Stimulated activated CD8-positive, alpha-beta memory T cell treated with anti-CD3 and anti-CD28 coated beads, Interleukin-7, amount 100 ng/mL, for 1 hour (primary cell): ENCODE measurements at places on chromosomes 1 and 21.
A peak's percentile ranks its signal among the peaks of the same experiment; 100 is the strongest.

DNA sequence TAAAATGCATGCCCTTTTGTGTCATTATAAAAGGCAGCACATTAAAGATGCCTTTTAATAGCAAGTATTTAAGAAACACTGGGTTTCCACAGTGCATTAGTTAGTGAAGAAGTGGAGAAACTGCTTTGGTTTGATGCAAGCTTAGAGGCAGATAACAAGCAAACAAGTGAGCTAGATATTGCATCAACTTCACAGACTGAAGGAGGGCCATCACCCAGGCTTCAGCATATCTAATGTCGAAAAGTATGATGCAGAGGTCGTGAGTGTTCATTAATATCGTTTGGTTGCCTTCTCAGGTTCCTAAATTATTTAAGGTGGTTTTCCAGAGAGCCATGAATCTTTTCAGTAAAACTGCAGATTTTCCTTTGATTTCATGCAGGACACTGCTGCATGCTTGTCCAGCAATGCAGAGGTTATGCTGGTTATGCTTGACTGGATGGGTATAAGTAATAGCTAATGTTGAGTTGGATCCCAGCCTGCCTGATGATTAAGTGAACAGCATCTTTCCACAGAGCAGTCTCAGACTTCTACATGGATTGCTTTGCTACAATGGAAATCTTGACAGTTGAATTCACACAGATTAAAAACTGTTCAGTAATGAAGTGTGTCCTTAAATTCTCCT, 69.7 kb upstream of the IPO9 start:
- no peak for DNase-seq

GRCh38 chr1:921011-921837, 2.5 kb upstream of the SAMD11 start:
- no peak for DNase-seq

DNA sequence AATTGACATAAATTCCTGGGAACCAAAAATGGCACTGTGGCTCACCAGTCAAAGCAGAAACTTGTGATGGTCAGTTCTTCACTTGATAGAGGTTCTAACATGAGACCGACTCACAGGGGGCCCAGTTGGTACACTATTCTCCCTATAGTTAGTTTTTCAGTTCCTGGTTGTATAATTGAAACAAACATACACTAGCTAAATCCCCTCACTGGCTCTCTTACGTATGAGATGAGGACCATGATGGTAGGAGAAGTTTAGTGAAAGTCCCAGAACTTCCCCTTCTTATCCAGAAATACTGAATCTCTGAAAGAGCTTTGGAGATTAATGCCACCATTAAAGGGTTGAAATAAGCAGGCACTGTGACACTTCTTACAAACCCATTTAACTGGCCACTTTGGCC, 2.8 kb upstream of the S100B start:
- no peak for DNase-seq

- no peak for DNase-seq
These were observed 18.0 kb upstream of the TRAPPC10 start for GRCh38 chr21:43994085-43994484.

GRCh38 chr1:164137273-164137925, 421.6 kb upstream of the PBX1 start:
- DNase-seq: no peak

DNA sequence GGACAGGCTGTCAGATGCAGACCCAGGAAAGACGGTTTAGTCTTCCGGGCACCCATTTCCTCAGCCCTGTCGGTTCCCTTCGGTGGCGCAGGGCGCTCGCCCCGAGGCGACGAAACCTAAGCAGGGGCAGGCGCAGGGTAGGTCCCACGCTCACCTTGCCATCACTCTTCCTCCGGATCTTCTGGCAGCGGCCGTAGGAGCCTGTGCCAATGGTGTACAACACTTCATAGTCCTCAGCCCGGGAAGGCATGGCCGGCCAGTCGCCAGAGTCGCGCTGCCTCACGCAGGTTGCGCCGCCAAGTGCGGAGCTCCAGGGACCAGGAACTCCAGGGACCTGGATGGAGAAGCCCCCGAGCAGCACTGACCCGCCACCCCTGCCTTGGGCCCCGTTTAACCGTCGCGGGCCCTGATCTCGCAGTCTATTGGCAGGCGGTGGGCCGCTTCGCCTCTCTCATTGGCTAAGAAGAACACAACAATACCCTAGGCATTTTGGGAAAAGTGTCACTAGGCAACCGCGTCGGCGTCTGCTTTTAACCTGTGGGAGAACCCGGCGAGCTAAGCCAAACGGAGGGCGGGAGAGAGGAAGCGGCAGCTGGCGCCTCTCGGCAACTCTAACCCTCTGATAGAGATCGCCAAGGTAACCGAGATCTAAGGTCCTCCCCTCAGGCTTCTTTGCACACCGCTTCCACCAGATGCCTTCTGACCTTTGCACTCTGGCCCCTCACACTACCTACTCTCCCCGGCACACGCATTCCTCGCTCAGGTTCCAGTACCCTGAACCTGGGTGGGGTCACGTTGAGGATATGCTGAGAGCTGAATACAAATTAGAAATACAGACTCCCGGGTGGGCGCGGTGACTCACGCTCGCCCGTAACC, at the start of gene NEK2:
TSS of gene NEK2 (minus strand) at position 392 of the 876 bp plus-strand sequence. CDS start at position 250, 142 bp downstream.
- DNase-seq: peak; percentile 49

DNA sequence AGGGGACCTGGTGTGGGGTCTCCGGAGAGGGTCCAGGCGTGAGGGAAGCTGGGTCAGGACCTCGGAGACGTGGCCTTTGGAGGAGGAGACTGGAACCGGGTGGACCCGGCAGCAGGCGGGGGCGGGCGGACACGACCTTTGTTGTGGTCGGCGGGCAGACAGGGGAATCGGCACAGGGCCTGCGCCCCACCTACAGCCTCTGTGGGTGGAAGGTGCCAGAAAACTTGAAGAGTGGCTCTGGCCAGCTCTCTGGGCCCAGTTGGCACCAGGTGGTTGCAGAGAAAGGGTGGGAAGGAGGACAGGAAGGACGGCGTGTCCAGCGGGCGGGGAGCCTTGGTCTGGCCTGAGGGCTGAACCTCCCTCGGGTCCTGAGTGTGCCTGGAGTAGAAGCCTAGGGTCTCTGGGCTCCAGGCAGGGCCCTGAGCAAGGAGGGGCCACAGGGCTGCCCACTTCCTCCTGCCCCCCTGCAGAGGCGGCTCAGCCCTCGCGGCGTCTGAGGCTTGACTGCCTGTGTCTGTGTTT, 7.7 kb upstream of the TTLL10 start:
- DNase-seq: no peak

DNA sequence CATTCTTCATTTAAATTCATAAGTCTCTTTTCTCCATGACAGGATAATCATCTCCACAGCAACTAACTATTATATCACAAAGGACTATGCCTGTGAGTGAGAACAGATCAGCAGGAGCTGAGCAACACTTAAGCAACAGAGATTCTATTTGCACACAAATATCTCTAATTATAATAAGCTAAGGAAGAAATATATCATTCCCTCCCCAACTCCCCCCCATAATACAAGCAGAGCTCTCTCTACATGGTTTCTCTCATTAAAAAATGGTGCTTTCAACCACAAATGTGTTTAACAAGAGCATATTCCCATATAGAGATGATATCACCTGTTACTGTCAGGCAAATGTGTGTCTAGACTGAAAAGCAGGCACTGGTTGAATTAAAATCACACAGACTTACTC, 34.5 kb upstream of the NIBAN1 start:
- no peak for DNase-seq

DNA sequence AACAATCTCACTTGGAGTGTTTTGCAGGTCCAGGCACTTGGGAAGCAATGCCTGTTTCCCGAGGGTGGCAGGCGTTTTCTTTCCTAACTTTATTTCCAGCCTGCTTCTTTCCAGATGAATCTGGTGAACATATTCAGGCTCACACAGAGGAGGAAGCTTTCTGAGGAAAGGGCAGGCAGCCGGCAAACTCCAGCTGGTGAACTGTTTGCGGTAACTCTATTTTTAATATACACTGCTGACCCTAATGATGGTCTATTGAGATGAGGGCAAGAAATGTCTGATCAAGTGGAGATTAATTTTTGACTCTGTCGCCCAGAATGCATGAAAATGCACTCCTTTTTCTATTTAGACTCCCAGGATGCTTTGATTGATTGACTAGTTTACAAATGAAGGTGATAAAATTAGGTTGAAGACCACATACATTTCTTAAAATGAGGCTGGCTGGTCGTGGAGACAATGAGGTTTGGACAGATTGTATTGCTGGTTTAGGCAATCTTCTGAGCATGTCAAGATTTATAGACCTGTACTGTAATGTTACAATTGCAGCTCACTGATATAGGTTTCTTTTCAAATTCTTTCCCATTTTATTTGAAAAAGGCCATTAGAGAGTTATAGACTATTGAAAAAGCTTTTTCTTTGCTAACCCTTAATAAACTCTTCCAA, 153.8 kb downstream of the ATG4C start:
- no peak for DNase-seq

- no peak for DNase-seq
These were observed 534.5 kb downstream of the PTPRC start for GRCh38 chr1:199173356-199173755.

- DNase-seq: no peak
These were observed 48.4 kb upstream of the TARBP1 start for GRCh38 chr1:234527346-234527745.

DNA sequence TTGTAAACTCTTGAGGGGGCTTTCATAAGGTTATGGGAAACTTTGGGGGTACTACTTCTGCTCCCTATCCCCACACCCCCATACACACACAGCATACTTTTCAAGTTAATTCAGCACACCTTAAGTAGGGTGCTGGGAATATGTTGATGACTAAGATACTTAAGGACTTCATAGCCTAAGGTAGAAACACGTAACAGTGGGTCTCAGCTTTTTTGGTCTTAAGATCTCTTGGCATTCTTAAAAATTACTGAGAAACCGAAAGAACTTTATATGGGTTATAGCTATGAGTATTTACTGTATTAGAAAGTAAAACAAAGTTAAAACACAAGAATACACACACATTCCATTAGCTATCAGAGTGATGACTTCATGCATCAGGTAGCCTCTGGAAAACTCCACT, 2.1 kb downstream of the OTUD3 start:
- no peak for DNase-seq

- DNase-seq: no peak
These were observed 3.7 kb upstream of the DPT start for GRCh38 chr1:168732736-168733135.

- no peak for DNase-seq
These were observed 1.5 kb downstream of the KIRREL1 start for GRCh38 chr1:157994704-157995582.

GRCh38 chr1:178275553-178275952, 181.6 kb downstream of the RASAL2 start:
- no peak for DNase-seq

DNA sequence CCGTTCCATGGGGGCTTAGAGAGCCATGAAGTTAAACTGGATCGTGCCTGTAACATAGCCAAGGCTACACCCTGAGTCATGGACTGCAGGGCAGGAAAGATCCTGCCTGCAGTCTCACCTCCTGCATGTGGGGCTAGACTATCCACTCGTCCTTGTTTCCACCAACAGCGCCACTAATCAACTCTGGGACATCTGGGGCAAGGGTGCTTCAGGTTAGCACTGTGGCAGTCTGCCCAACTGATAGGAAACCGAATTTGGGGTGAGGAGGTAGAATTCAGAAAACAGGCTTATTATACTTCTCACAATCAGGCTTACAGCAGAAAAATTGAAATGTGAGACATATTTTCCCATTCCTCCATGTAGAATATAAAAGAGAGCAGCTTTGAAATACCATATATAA, 85.2 kb upstream of the ADAM30 start:
- no peak for DNase-seq

DNA sequence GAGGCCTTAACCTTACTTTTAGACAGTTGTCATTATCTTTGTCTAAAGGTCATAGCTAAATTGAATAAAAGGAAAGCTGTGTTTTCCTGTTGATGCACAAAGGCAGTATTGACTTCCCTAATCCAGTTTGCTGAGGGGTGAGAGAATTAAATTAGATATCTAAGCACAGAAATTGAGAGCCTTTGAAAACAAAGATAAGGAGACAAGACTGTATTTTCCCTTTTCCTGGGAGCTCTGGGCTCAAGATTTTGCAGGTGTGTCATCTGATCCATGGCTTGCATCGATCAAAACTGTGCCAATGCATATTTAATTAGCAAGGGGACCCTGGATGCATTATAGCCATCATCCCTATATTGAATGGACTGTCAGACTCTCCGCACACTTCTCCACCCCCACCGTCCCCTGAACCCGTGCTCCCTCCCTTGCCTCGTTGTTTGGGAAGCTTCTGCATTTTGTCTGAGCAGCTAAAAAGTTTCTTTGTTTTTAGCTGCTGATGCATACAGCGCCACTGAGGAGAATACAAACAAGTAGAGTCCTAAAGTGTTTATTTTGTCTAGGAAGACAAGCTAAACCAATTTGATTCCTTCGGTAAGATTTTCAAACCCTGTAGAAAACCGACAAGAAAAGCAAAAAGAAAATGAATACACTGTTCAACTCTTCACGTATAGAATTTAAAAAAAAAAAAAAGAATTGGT, 186.3 kb downstream of the NFIA start:
- no peak for DNase-seq

GRCh38 chr1:203033917-203034316, 7.6 kb downstream of the PPFIA4 start:
- no peak for DNase-seq

DNA sequence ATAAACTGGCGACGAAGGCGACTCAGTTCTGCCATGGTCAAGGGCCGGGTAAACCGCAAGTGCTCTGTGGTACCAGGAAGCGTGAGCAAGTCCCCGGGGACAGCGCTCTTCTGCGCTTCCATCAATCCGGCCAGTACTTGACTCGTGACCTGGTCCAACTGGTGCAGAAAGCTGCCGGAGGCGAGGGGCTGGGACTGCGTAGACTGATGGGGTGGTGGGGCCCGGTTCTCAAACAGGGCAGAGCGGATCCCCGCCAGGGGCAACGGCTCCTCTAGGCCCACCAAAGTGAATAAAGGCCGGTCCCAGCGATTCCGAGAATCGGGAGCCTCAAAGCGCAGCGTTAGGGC, 852 bp downstream of the KTI12 start:
- DNase-seq: no peak

GRCh38 chr1:177981200-177981599, 11.3 kb upstream of the SEC16B start:
- DNase-seq: no peak

DNA sequence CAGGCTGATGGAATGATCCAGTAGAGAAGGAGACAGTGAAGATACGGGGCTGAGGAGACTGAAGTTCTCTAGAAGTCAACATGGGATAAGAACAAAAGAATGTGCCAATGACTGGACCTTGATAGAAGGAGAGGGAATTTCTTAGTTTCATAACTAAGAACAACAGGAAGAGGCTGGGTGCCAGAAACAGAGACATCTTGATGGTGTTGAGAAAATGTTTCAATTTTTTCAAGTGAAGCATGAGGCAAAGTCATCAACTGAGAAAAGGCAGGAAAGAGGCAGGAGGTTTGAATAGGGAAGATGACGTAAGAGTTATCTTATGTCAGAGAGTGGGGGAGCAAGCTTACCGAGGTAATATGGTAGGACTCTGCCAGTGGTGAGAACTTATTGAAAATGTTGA, 80.1 kb downstream of the SPAG17 start:
- no peak for DNase-seq

- DNase-seq: no peak
These were observed 1.9 kb upstream of the CAPN2 start for GRCh38 chr1:223710179-223711133.

- DNase-seq: no peak
These were observed 2.7 kb upstream of the F5 start for GRCh38 chr1:169588785-169589485.
